ENCODE measurements at places on chromosomes 1 and 21.

DNA sequence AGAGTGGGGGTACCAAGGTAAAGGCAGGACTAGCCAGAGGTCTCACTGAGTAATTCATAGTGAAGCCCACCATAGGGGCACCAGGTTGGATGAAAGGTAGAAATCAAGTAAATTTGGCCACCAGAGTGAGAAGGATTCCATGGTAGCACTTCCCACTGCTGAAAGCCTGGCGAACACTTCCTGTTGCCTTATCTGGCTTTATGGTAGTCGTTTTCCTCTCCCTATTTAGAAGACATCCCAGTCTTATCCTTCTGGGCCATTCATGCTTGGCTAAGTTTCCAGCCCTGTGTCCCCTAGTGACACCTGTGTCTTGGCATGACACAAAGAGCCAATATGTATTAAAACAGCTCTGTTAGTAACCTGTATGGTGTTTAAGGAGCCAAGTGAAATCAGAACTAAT, 74.3 kb upstream of the SIPA1L2 start:
- no peak for DNase-seq

DNA sequence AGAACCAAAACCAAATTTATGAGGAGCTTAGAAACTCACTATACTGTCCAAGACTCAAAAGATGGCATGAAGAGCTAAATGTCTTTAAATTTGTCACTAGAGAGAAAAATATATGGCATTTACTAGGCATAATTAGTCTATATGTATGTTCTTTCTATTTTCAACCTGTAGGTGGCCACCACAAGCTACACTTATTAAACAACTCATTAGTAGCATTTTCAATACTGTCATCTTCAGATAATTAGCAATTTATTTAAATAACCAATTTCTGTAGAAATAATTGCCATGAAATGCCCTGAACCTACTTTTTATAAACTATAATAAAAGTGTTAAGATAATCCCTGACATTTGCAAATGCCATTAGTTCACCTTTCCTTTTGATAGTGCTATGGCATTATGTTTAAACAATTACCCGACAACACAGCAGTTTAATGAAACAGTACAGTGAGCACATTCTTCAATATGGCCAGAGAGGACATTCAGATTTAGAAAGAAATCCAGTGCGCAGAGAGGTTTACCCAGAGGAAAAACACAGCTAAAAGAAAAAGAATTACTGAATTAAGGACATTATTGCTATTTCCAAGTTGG, 522.5 kb downstream of the PTBP2 start:
- no peak for DNase-seq

- DNase-seq, result no peak
Measured at GRCh38 chr1:21314743-21315396, 24.6 kb upstream of the ECE1 start.

DNA sequence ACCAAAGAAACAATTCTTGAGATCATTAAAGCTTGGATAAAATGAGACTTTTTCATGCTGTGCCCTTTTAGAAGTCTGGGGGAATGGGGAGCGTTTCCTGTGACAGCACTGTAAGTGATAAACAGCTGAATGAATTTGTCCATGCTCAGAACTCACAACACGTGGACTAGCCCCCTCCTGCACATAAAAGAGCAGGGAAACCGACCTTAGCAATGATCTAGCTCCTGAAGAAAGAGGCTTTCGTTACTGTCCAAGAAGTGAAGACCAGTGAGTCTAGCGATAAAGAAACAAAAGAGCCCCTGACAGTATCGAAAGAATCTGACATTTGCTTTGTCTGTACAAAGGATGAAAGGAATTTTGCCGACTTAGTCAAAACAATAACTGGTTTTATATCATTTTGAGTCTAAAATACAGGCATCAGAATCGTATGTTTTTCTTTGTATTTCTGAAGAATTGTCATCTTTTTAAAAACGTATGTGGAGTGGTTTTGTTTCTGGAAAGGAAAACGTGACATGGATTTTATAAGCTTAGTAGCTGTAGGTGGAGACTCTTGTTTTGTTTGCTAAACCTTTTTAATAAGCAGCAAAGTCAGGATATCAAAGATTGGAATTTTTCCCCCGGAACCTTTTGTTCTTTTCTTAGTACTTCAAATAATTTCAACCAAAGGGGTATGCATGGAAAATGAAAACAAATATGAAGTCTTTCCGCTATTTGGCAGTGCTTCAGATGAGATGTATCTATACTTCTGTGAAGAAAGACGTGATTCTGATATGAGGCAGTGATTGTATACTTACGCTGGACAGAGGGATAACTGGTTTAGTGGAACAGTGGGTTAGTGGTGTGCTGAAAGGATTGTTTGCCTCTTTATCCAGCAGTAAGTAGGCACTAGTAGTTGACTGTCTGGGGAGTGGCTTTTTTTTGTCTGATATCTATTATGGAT, 61.0 kb downstream of the MAST2 start:
- no peak for DNase-seq

DNA sequence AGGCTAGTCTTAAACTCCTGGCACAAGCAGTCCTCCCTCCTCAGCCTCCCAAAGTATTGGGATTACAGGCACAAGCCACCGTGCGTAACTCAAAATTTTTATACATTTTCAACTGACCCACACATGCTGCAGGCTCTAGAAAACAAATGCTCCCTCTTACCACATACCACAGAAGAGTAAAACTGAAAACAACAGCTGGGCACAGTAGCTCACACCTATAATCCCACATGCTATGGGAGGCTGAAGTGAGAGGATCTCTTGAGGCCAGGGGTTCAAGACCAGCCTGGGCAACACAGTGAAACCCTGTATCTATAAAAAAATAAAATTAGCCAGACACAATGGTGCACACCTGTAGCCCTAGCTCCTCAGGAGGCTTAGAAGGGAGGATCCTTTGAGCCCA, 56.7 kb downstream of the AKT3 start:
- DNase-seq, result no peak
